NK-92 treated with Interleukin-12 subunit alpha and Interleukin-12 subunit beta, amount 100 ng/mL, for 24 hours (cell line): ENCODE measurements at places on chromosomes 11 and 22.

GRCh38 chr22:44423556-44424358 lies 74.3 kb downstream of the RTL6 start:
- no peak for DNase-seq

DNA sequence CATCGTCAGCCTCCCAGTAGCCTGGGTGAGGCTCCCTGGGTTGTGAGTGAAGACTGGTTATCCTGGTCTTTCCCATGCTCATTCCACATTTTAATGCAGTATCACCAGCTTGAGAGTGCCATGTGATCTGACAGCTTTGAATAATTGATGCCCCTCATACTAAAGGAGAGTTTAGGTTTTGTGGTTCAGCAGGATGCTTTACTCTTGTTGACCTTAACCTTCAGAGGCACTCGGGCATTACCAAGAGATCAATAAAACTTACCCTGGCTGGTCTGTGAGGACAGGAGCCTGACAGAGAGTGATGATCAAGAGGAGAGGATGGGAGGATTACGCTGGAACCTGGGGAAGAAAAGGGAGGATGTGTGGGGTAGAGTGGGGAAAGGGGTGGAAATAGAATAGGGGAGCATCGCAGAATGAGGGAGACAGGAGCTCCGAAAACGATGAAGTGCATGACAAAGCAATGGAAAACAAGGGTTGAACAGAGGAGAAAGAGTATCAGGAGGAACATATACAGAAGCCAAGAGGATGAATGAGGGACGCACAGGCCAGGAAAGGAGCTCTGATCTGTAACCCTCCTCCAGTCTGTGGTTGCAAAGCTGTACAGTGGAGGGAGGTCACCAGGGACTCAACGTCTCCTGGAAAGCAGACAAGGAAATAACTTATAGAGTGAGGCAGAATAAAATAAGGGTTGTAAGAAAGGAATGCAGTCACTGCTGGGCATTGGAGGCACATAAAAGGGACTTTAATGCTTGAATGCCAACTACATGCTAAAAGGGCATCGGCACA lies 594.5 kb downstream of the NTM start:
- DNase-seq: no peak

GRCh38 chr22:35564975-35565867 lies 24.6 kb downstream of the RASD2 start:
- DNase-seq: no peak

GRCh38 chr22:41563051-41563711 lies 2.4 kb downstream of the CSDC2 start:
- DNase-seq: no peak

- DNase-seq: no peak
Measured at GRCh38 chr11:19756675-19757475, 44.2 kb downstream of the NAV2 start.
